Activated CD4-positive, alpha-beta T cell treated with anti-CD3 and anti-CD28 coated beads, Interleukin-2, Interleukin-6, amounts not matched to agents 100 ng/mL and 50 ng/mL, durations not matched to agents 16 hours and 8 hours (primary cell): ENCODE measurements at places on chromosomes 6 and 20.

DNA sequence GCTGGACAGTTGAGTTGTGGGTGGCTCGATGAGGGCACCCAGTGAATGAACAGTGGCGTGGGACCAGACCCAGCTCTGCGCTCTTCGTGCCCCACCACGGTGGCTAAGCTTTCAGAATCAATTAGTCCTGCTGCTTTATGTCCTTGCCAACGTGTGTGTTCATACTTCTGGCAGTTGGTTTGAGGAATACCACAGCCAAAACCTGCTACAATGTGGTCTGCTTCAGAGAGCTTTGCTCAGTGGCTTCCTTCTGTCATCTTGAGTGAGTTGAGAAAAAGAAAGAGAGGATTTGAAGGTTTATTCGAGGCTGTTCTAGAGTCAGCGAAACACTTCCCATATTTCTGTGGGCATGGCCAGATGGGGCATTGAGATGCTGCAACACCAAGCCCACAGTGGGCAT is 39.5 kb upstream of the SLC22A2 start:
- no peak for DNase-seq

- no peak for DNase-seq
Measured at GRCh38 chr20:15866916-15867730, 706.1 kb downstream of the KIF16B start.

GRCh38 chr6:87830907-87831306 is 128.9 kb upstream of the AKIRIN2 start:
- no peak for DNase-seq

DNA sequence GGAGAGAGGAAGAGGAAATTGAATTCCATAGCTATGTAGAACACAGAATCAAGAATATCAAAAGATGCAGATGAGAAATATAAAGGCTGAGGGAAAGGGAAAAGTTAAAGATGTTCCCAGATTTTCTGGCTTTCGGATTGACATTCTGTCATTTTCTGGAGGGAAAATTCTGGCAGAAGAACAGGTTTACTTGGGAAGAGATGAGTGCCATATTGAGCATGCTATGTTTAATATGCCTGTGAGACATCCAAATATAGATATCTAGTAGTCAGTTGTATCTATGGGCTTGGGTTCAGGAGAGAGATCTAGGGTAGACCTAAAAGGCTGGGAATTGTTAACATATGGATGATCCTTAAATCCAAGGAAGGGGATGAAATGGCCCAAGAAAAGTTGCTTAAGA is 181.9 kb upstream of the ARG1 start:
- no peak for DNase-seq

DNA sequence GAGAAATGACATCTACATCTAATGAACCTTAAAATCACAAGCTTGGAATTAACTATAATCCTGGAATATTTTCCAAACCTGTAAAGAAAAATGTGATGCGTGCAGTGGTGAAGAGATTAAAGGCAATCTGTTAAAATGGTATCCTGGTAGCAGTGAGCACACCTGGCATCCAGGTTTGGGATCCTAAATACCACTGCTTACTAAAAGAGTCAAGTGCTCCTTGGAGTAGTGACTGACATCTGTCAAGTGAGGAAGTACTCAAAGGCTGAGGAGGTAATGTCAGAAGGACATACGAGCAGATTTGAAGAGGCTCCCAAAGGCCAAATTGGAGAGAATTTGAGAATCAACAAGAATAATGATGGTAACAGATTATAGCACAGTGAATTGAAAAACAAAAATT is 32.8 kb downstream of the PCMT1 start:
- DNase-seq = no peak

DNA sequence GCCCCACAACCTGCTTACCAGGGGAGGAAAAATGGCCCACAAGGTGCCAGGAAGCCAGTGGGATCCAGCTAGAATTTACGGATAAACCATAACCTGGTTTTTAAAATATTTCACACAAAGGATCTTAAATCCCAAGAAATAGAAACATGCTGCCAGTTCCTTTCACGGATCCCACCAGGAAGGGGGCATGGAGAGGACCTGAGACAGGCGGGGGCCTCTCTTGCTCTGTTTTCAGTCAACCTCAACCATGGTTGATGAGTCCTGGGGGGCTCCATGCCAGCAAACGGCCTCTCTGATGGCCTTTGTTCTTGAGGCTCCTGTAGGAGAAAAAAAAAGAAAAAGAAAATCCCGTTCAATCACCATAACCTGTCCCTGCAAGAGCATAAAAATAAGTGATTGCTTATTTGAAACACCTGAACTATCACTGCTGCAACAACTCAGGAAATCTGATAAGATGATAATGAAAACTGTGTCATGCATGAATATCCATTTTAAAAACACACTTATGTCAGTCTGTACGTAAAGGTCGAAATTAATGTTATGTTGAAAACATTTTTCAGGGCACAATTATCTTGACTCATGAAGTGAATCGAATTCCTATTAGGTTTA is 125.8 kb upstream of the CST7 start:
- no peak for DNase-seq

GRCh38 chr20:9375221-9375681 is 139.1 kb upstream of the LAMP5 start:
- no peak for DNase-seq

GRCh38 chr6:39114388-39114703 is 640 bp downstream of the SAYSD1 start:
- DNase-seq = no peak

DNA sequence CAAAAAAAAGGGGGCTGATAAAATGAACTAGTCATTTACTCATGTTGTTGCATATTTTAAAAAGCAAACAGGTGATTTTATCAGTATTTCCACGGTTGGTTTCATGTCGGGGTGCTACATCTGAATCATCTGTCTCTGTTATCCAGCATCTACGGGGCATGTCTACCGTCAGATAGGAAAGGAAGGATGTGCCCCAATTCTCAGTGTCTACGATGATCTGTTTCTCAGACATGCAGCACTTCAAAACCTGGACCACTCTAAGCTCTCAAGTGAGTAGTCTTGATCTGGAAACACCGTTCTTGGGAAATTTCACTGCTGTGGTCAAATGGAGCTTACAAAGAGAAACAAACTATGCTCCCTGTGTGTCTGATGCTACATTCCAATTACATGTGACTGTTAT is 240.3 kb upstream of the TAB2 start:
- DNase-seq = peak; percentile 50

DNA sequence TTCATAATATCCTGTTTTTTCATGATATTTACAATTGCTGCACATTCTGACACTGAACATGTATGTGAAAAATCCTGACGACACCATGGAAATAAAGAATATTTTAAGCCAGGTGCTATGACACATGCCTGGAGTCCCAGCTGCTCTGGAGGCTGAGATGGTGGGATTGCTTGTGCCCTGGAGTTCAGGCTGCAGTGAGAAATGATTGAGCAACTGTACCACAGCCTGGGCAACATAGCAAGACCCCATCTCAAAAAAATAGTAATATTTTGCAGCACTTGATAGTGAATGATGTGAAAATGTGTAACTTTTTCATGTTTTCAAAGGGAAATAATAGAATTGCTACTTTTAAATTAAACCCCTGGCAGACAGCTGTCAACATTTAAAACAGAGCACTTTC is 137.1 kb downstream of the ADGRG6 start:
- no peak for DNase-seq

GRCh38 chr6:100455230-100456124 is 9.2 kb downstream of the SIM1 start:
- no peak for DNase-seq

GRCh38 chr20:40646813-40647212 is 42.2 kb downstream of the MAFB start:
- no peak for DNase-seq

- DNase-seq = no peak
Measured at GRCh38 chr20:38308447-38308846, 4.5 kb downstream of the BPI start.

- peak; percentile 56 for DNase-seq
Measured at GRCh38 chr6:46781478-46782378, 11.5 kb upstream of the MEP1A start.

GRCh38 chr6:151240791-151241642 is 1.2 kb downstream of the AKAP12 start:
- DNase-seq = peak; percentile 13

GRCh38 chr20:29079769-29080690 is 2177.4 kb upstream of the DEFB115 start:
- no peak for DNase-seq

DNA sequence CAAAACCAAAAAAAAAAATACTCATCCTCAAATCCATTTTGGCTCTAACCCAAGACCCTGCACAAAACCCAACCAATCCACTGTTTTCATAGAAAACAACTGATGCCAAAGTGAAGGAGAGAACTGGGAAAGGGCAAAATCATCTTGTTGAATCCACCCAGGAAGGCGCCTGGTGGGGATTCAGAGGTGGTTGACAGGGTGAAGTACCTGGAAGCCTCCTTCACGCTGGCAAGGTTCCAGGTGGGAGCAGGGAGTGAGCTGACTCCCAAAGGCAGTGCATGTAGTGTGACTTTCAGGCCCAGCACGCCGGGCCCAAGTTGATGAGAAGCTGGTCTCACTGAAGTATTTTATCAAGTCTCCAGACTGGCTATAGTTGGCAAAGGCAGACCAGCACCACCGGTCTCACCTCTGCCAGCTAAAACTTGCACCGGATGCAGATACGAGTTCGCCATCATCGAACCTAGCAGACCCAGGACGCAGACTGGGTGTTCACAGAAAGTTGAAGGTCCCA is 16.5 kb downstream of the PPP1R10 start:
- DNase-seq = no peak

GRCh38 chr20:32702706-32703425 is 29.1 kb upstream of the C20orf203 start:
- no peak for DNase-seq

DNA sequence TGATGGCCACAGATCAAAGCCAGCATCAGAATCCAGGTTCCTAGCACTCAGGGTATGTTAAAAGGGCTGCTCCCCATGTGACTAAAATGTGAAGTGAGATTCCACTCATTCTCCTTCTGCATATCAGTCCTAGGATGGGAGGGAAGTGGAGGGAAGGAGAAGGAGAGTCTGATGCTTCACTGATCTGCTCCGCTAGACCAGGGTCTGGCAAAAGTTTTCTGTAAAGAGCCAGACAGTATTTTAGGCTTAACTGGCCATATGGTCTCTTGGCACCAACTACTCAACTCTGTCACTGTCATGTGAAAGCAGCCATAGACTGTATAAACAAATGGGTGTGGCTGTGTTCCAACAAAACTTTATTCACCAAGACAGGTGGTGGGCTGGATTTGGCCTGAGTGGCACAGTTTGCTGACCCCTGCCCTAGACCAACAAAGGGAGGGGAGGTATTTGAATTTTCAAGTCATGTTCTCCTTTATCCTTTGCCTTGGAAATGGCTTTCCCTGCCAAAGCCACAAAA is 22.6 kb downstream of the GHRH start:
- no peak for DNase-seq

- DNase-seq = no peak
Measured at GRCh38 chr6:89729818-89730217, 89.8 kb downstream of the MDN1 start.

DNA sequence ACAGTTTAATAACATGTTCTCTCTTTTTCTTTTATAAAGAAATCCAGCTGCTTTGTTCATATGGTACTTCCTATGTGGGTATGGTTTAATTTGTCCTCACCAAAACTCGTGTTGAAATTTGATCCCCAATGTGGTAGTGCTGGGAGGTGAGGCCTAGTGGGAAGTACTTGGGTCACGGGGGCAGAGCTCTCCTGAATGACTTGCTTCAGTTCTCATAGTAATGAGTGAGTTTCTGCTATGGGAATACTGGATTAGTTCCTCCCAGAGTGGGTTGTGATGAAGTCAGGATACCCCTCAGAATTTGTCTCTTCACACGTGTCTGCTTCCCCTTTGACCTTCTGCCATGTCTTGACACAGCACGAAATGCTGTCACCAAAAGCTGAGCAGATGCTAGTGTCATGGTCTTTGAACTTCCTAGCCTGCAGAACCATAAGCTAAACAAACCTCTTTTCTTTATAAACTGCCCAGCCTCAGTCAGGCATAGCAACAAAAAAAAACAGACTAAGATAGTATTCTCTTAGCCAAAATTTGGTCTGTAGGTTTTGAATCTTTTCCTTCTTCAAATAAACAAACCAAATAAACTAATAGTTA is 87.8 kb upstream of the HS3ST5 start:
- DNase-seq = no peak

DNA sequence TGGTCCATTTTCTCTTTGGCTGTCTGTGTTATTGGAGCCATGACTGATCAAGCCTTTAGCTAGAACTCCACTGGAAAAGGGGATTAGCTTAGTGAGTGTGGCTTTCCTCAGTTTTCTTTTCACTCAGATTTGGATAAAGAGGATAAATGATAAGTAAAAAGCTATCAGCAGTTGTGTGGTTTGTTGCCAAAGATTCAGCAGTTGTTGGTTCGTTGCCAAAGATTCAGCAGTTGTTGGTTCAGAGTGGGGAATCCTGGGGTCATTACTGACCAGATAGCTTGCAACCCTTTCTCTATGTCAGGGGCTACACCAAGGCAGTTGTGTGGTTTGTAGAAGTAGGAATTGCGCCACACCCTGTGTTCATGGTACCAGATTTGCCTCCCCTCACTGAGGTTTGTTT is 107.7 kb upstream of the SCP2D1 start:
- no peak for DNase-seq

GRCh38 chr6:81747327-81747726 is 5.2 kb downstream of the TENT5A start:
- DNase-seq = no peak

GRCh38 chr6:7489376-7489775 is 52.1 kb upstream of the DSP start:
- DNase-seq = no peak

DNA sequence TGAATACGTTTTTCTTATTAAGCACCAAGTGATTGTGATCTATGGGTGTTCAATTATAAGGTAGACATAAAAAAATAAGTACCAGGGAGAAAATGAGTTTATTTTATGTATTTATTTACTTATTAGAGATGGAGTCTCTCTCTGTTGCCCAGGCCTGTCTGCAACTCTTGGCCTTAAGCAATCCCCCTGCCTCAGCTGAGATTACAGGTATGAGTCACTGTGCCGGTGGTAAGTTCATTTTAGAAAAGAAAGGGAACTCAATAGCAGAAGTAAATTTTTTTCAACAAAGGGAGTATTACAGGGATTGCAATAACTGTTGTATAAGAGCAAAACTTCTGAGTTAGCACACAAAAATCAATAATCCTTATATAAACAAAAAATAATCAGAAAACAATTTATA is 98.7 kb upstream of the FUT9 start:
- DNase-seq = no peak

DNA sequence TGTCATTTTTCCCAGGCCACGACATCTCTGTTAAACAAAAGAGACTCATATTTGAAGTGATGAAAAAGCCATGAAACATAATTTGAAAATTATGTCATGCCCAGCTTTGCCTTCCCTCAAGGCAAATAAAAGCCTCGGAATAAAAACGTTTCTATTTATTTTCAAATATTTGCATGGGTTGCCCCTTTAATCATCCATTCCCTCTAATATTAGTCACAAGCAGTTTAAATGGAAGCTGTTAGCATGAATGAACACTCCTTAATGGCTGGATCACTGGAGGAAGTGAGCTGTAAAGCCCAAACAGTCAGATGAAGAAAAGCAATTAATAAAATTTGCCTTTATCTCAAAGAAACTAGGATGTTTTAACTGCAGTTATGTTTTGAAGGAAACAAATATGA is 69.3 kb upstream of the STMND1 start:
- no peak for DNase-seq
